ENCODE measurements at places on chromosomes 6 and 20.
A peak's percentile ranks its signal among the peaks of the same experiment; 100 is the strongest.

GRCh38 chr6:52910091-52910490, 593 bp upstream of the GSTA3 start:
- DNase-seq = no peak

- no peak for DNase-seq
Observed at GRCh38 chr6:83511266-83511665, 1.1 kb upstream of the PRSS35 start.

DNA sequence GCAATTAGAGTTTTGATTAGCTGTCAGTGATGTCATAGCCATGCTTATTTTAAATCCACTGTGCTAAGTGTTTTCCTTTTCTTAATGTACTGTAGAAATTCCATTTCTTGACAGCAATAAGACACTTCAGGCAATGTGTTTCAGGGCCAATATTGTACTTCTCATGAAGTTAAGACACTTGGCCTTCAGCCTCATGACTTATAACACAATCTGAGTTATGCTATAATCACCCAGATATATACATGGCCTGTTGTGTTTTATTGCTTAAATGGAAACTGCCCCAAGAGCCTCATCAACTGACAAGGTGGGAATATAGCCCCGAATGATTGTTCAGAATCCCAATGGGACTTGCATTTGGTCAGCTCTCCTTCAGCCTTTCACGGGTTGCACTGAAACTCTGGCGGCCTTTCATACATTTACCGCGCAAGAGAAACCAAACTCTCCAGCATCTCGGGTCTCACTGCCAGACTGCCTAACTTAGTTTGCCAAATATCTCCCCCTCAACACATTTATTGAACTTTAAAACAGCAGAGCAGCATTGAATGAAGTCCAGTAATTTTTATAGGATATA, 44.2 kb upstream of the TBX18 start:
- no peak for DNase-seq

DNA sequence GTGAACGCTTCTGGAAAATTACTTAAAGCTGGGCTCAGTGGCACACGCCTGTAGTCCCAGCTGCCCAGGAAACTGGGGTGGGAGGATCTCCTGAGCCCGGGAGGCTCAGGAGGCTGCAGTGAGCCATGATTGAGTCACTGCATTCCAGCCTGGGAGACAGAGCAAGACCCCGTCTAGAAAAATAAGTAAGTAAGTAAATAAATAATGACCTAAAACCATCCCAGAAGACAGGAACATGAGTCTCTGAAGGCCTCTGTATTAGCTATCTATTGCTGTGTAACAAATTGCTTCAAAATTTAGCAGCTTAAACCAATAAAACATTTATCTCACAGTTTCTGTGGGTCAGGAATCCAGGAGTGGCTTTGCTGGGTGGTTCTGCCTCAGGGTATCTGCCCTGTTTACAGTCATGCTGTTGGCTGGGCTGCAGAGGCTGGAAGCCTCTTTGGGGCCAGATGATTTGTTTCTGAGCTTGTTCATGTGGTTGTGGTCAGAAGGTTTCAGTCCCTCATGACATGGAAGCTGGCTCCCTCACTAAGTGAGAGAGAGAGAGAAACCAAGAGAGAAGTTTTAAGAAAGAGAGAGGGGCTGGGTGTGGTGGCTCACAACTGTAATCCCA, 48.4 kb upstream of the NCOA3 start:
- DNase-seq = peak; percentile 85

DNA sequence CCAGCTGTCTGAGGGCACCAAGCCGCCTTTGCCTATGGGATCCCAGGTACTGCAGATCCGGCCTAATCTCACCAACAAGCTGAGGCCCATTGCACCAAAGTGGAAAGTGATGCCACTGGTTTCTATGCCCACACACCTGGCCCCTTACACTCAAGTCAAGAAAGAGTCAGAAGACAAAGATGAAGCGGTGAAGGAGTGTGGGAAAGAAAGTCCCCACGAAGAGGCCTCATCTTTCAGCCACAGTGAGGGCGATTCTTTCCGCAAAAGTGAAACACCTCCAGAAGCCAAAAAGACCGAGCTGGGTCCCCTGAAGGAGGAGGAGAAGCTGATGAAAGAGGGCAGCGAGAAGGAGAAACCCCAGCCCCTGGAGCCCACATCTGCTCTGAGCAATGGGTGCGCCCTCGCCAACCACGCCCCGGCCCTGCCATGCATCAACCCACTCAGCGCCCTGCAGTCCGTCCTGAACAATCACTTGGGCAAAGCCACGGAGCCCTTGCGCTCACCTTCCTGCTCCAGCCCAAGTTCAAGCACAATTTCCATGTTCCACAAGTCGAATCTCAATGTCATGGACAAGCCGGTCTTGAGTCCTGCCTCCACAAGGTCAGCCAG, 283.0 kb downstream of the TSHZ2 start:
- no peak for DNase-seq

DNA sequence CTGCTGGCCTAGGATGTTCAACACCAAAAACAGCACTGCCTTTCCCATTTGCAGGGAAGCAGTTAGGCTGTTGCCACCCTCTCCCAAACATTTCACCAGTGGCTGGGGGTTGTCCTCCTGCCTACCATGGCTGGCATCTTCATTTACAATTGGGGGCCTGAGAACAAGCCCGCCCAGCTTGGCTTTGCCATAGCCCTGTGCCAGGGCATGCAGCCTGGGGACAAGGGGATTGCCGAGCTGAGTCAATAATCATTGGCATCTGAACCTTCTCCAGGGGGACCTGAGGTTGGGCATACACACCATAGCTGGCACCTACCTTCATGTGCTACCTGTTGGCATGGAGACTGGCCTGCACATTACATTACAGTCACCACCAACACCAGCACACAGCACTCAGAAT, 345.1 kb downstream of the KHDRBS2 start:
- DNase-seq = no peak

- peak; percentile 1 for DNase-seq
Observed at GRCh38 chr6:126873351-126873750, 245.1 kb upstream of the RSPO3 start.

DNA sequence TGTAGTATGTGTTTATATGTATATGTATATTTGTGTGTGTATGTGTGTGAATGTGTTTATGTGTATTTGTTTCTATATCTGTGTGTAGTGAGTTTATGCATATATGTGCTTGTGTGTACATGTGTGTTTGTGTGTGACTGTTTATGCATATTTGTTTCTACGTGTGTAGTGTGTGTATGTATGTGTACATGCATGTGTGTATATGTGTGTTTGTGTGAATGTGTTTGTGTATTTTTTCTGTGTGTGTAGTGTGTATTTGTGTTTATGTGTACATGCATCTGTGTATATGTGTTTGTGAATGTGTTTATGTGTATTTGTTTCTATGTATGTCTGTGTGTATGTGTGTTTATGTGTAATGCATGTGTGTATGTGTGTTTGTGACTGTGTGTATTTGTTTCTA, 12.1 kb upstream of the SMOC2 start:
- no peak for DNase-seq

- no peak for DNase-seq
Observed at GRCh38 chr6:154258064-154258757, 98.4 kb downstream of the IPCEF1 start.

DNA sequence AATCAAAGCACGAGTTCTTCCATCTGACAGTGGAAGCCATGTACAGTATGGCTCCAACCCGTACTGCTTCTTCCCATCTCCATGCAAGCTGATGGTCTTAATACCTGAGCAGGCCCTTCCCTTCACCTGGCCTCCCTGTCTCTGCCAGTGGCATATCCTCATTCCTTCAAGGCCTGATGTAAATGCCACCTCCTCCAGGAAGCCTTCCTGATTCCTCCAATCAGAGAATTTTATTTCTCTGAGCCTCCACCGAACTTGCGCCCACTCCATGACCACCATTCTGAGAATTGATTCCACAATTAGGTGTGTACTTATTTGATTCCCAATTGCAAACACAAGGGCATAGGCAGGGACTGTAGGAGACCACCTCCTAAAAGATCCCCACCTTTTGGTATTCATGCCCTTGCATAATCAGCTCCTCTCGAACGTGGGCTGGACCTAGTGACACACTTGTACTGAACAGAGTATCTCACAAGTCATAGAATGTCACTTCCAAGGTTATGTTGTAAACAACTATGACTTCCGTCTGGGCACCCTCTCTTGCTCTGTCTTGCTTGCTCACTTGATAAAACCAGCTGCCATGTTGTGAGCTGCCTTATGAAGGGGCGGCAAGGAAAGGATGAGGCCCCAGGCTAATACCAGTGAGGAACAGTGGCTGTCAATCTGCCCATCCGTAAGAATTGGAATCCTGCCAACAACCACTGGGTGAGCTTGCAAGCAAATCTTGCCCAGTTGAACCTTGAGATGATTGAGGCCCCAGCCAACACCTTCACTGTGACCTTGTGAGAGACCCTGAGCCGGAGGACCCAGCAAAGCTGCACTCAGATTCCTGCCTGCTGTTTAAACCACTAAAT, 38.8 kb downstream of the CPNE5 start:
- no peak for DNase-seq

GRCh38 chr6:63573899-63574553, 1.7 kb downstream of the LOC128125822 start:
- peak; percentile 90 for DNase-seq
